ENCODE measurements at places on chromosomes 1 and 21. TPM values are rescaled to one million over a fixed set of nuclear protein-coding genes. Genes with fewer than 3 reads are reported as not detected.

DNA sequence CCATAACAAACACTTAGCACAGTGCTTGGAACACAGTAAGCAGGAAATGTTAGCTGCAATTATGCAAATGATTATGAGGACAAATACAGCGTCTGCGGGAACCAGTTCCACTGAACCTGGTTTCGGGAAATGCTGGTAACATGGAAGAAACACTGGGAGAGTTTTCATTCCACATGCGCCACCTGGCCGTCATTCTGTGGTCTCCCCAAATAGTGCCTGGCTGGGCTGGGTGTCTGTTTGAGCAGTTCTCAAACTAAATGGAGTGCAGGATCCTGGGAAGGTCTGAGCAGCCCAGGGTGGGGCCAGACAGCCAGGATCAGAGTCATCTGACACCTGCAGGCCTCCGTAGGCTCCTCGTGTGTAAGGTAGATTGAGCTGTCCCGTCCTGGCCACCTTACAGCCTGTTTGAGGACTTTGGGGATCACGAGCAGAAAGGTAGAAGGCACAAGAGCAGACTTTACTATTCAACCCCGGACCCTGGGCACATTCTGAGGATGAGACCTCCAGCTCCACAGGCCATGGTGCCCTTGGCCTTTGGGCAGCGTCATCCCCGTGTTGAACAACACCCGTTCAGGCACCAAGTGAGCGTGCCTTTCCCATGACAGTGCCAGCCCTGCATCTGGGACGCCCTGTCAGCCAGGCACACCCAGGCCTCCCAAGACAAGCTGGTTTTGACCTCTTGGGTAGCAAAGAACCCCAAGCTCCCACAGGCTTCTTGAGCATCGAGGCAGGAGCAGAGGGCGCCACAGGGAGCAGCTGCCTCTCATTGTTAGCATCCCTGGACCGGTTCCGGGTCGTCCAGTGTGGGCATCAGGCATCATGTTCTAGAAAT, 101.9 kb downstream of the PRDM2 start:
- H3K4me1 ChIP-seq = peaks cover 44% of the 10 kb centered on the region
- no peak for DNase-seq
- H3K36me3 ChIP-seq = no peaks in the 10 kb centered on the region
- no peak overlapping the region for H3K4me3 ChIP-seq

Gene CELA2B
- total RNA-seq = not detected

DNA sequence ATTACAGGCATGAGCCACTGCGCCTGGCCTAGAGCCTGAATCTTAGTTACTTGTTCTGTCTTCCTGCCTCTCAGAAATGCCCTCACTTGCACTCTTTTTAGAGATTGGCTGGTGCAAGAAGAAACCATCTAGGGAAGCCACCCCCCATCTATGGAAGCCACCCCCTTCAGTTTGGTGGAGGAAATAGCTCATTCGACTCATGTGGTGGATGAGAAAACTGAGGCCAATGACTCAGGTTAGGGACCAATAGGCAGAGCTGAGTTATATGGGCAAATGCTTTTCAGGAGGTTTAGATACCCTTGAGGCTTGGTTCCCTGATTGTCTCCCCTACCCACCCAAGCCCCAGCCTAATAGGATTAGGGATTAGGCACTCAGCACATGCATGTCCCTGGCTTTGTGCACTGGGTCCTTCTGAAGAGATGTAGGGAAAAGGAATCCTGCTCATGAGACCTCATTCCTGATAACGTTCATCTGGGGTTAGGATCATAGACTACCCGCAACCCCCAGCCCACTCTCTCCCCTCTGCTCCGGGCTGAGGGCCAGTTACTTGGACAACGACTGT, 77.1 kb downstream of the PAX7 start:
- no peak overlapping the region for H3K27ac ChIP-seq
- H3K4me1 ChIP-seq = no peaks in the 10 kb centered on the region
- no peak for DNase-seq

Gene RNU11
- total RNA-seq = not detected

DNA sequence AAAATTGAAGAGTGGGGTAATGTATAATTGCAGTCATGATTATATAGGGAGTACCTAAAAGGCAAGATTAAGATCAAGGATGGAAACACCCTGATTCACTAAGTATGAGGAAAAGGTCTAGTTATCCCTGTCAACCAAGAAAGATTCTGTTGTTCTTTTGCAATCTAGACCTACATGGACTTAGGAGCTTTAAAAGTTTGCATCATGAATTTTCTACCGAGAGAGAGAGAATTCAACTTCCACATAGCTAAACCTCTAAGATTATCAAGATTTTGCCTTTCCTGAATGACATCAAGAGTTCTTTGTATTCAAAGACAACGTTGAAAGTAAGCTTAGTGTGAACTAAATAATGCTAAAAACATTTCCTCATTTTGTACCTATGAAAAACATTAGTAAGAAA, 78.8 kb upstream of the RBM34 start:
- no peaks in the 10 kb centered on the region for H3K4me1 ChIP-seq
- H3K27me3 ChIP-seq = no peaks in the 10 kb centered on the region
- no peak overlapping the region for H3K4me3 ChIP-seq

Gene KDM5B
- 16.5 TPM for total RNA-seq

- H3K4me3 ChIP-seq = no peak overlapping the region
- H3K4me1 ChIP-seq = no peaks in the 10 kb centered on the region
- no peak overlapping the region for H3K27ac ChIP-seq
Observed at GRCh38 chr1:109689844-109690405, 2.3 kb downstream of the GSTM1 start.

Gene NPR1
- 3.0 TPM for total RNA-seq

GRCh38 chr1:207891148-207891547, 19.8 kb downstream of the CD34 start:
- peaks cover 42% of the 10 kb centered on the region for H3K4me1 ChIP-seq
- no peaks in the 10 kb centered on the region for H3K27me3 ChIP-seq
- no peaks in the 10 kb centered on the region for H3K36me3 ChIP-seq
- peak overlapping the region; percentile 81 for H3K27ac ChIP-seq
- no peak overlapping the region for H3K4me3 ChIP-seq

Gene FCGR1A
- total RNA-seq = 2.5 TPM

Gene ATAD3C
- not detected for total RNA-seq

Gene SPRR2A
- total RNA-seq = not detected

DNA sequence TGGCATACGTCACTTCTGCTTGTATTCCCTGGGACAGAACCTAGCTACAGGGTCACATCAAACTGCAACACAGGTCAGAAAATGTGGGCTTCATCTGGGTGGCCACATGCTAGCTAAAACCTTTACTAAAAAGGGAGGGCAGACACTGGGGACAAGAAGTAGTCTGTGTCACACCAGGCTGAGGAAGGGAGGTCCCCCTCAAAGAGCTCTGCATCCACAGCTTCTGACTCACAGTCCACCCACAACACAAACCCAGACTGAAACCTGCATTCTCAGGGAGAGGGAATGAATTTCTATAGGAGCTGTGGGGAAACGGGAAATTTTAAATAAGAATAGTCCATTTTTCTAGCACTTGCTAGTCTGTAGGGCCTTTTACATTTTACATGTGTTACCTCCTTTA, 16.2 kb downstream of the OLIG2 start:
- DNase-seq = no peak
- no peaks in the 10 kb centered on the region for H3K36me3 ChIP-seq
- H3K4me1 ChIP-seq = no peaks in the 10 kb centered on the region
- peaks cover 6% of the 10 kb centered on the region for H3K27me3 ChIP-seq
- no peak overlapping the region for H3K4me3 ChIP-seq

GRCh38 chr1:6137758-6138157, 42.4 kb downstream of the CHD5 start:
- no peaks in the 10 kb centered on the region for H3K27me3 ChIP-seq
- no peak for DNase-seq
- no peaks in the 10 kb centered on the region for H3K4me1 ChIP-seq
- no peak overlapping the region for H3K27ac ChIP-seq
- no peaks in the 10 kb centered on the region for H3K36me3 ChIP-seq

Gene MCOLN3
- 0.61 TPM for total RNA-seq

Gene ADARB1
- total RNA-seq = 7.0 TPM

Gene TDRD10
- total RNA-seq = 0.62 TPM

DNA sequence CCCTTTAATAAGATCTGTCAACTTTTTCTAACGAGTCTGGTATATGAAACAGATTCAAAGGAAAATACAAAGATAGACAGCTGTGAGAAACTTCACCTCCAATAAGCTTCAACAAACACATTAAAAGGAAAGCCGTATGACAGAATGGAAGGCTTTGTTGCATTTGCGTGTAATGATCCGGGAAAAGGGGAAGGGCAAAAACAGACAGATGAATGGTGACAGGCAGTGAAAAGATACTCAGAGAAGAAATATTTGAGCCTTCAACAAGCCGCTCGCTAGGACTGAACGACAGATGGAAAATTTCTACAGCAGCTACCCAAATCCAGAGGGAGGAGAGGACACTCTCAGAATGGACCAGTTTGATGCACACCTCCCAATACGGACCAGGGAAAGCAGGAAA, 14.9 kb downstream of the COPA start:
- peaks cover 8% of the 10 kb centered on the region for H3K36me3 ChIP-seq
- H3K27me3 ChIP-seq = no peaks in the 10 kb centered on the region
- H3K27ac ChIP-seq = no peak overlapping the region

Gene FABP3
- 1,225 TPM for total RNA-seq

Gene TMPRSS15
- total RNA-seq = not detected

Gene ITGB2
- 41.7 TPM for total RNA-seq

DNA sequence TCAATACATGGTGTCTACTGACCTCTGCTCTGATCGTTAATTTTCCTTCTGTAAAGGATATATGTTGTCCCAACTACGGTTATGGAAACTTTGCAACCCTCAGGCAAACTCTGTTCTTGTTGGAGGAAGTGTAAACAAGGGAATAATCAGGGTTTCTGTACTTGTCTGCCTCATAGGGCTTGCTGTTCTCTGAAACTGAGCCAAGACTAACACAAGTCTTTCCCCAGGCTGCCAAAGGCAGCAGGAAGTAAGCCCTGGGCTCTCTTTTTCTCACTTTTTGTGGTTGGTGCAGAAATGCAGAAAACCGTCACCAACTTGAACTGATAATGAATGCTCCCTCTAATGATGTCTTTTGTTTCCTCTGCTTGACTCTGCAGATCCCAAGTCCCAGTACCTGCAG, 7.6 kb downstream of the CYP4X1 start:
- no peak overlapping the region for H3K4me3 ChIP-seq
- H3K27me3 ChIP-seq = no peaks in the 10 kb centered on the region
- peak overlapping the region; percentile 27 for H3K27ac ChIP-seq
- H3K36me3 ChIP-seq = peaks cover 18% of the 10 kb centered on the region

Gene TNFRSF18
- total RNA-seq = not detected

DNA sequence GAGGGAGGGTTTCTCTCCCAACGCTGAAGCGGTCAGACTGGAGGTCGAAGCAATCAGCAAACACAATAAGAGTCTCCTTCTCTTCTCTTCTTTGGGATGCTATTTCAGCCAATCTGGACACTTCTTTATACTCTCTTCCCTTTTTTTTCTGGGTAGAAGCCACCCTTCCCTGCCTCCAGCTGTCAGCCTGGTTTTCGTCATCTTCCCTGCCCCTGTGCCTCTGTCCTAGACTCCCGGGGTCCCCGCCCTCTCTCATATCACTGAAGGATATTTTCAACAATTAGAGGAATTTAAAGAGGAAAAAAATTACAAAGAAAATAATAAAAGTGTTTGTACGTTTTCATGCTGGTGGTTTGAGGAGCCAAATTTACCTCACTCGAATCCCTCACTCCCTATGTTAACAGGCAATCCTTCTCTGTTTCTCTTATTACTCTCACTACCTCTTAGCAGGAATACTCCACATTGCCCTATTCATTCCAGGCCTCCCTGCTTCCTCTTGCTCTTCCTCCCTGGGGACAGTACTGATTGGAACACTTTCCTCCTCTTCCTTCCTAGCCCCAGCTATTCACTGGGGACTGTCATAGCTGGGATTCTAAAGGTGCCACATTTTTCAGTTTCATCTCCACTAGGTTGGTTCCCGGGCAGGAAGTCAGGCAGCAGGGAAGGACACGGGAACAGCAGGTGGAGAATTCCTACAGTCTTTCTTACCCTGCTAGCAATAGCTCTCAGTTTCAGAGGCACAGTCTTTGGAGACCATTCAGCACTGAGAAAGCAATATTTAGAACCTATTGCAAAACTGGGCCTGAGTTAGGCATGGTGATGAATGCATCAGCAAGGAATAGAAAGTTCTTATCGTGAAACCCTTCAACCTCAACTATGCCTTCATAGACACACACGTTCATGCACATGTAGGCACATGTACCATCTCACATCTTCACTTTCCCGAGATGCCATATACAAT, 288.0 kb downstream of the PBX1 start:
- no peaks in the 10 kb centered on the region for H3K27me3 ChIP-seq
- peak overlapping the region; percentile 74 for H3K27ac ChIP-seq
- peaks cover 14% of the 10 kb centered on the region for H3K4me1 ChIP-seq
- no peak overlapping the region for H3K4me3 ChIP-seq

Gene DENND2C
- 4.7 TPM for total RNA-seq

- DNase-seq = no peak
- no peaks in the 10 kb centered on the region for H3K4me1 ChIP-seq
- no peak overlapping the region for H3K4me3 ChIP-seq
- H3K36me3 ChIP-seq = no peaks in the 10 kb centered on the region
- H3K27ac ChIP-seq = no peak overlapping the region
- H3K27me3 ChIP-seq = no peaks in the 10 kb centered on the region
Observed at GRCh38 chr1:84327830-84328229, 26.3 kb downstream of the SAMD13 start.

DNA sequence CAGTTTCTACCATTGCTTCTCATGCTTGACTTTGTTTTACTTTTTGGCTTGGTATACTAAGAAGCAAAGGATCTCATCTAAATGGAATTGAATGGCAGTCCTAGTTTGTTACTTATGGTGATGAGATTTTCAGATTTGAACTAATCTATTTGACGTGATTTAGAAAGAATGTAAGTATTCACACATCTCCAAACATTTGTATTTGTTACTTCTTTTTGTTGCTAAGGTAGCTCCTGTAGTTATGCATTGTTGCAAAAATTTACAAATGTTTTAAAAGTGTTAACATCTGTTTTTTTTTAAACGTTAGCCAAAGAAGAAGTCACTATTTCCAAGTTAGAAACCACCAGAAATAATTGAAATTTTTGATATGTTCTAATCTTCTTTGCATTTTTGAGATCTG, 222.5 kb downstream of the RPS6KC1 start:
- H3K4me1 ChIP-seq = peaks cover 11% of the 10 kb centered on the region
- H3K36me3 ChIP-seq = no peaks in the 10 kb centered on the region
- no peak overlapping the region for H3K27ac ChIP-seq
- DNase-seq = no peak

DNA sequence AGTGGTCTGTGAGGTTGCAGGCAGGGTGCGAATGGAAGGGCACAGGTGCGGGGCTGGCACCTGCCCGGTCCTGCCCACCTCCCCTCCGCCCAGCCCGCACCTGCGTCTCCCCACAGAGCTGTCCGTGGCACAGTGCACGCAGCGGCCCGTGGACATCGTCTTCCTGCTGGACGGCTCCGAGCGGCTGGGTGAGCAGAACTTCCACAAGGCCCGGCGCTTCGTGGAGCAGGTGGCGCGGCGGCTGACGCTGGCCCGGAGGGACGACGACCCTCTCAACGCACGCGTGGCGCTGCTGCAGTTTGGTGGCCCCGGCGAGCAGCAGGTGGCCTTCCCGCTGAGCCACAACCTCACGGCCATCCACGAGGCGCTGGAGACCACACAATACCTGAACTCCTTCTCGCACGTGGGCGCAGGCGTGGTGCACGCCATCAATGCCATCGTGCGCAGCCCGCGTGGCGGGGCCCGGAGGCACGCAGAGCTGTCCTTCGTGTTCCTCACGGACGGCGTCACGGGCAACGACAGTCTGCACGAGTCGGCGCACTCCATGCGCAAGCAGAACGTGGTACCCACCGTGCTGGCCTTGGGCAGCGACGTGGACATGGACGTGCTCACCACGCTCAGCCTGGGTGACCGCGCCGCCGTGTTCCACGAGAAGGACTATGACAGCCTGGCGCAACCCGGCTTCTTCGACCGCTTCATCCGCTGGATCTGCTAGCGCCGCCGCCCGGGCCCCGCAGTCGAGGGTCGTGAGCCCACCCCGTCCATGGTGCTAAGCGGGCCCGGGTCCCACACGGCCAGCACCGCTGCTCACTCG, 23.3 kb downstream of the FTCD start:
- H3K27ac ChIP-seq = no peak overlapping the region
- DNase-seq = no peak
- no peaks in the 10 kb centered on the region for H3K36me3 ChIP-seq
- no peaks in the 10 kb centered on the region for H3K4me1 ChIP-seq

Gene AK2
- total RNA-seq = 261 TPM

All from gastrocnemius medialis (tissue), 4 donors.